Kidney glomerular epithelial cell (primary cell): ENCODE measurements at places on chromosomes 7 and 10.

DNA sequence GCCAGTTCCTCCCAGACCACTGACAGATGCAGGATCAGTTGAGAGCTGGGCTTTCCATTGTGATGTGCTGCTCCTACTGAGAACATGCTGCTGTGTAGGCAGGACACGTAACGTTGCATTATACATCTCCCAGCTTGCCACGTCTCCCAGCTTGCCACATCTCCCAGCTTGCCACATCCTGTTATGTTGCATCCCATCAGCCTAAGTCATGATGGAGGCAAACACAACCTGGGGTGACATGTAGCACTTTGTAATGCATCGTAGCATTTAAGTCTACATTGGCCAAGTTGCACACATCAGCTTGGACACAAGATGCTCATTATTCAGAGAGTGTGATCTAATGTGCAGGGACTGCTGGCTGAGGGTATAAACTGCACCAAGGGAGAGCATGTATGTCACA lies 73.3 kb upstream of the CHCHD3 start:
- no peak for DNase-seq

DNA sequence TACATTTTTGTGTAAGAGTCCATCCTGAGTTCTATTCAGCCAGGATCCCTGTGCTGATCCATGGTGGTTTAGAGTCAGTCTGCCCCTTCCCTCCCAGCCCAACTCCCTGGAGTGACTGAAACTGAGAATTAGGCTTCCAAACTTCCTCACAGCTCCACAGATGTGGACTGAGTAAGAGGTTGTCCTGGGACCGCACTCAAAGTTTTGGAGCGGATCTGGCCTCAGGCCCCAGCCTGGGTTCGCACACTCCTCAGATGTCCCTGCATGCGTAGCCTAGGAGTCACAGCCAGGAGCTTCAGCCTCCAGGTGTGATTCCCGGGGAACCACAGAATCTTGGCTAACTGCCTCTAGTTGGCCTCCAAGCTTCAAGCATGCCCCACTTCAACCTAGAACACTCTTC lies 218.1 kb downstream of the C7orf25 start:
- no peak for DNase-seq

DNA sequence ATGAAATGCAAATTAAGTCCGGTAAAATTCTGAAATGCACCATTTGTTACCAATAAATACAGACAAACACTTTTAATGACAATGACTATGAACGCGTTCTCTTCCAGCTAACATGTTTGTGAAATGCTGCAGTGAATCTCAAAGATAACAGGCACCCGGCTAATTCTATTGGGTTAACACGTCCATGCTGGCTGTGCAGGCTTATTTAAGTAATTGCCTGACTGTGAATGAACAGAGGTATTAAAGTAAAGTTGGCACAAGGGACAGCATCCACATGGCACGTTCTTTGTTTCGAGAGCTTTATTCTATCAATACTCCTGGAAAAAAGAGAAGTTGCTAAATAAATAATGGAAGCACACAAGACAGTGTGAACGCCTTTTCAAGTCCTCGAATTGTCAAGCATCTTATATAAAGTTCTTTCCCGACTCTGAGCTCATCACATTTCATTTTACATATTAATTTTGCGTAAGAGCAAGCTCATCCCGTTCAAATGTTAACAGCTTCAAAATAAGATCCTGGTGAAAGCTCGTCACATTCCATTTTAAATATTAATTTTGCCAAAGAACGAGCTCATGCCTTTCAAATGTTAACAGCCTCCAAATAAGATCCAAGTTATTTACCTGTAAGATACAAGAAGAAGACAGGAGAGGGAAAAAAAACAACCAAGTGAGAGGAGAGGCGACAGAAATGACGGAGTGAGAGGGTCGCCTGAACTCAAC lies 111.3 kb upstream of the RHEB start:
- no peak for DNase-seq

DNA sequence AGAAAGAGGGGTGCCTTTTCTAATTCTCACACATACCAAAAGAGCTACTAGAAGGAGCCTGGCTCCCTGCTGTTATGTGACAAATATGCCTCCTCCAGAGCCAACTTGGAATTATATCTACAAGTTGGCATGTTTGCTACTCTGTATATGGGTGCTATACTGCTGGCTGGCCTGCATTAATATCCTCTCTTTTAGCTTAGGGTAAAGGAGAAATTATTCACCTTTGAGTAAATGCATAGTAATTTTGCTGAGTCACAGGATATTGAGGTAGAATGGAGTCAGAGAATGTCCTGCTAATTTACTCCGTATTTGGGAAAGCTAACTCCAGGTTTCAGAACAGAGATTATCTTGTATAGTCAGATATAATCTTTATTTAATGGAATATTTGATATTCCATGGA lies 24.2 kb upstream of the LIPN start:
- DNase-seq = no peak

GRCh38 chr7:150903606-150904005 lies 51.3 kb downstream of the AOC1 start:
- no peak for DNase-seq

DNA sequence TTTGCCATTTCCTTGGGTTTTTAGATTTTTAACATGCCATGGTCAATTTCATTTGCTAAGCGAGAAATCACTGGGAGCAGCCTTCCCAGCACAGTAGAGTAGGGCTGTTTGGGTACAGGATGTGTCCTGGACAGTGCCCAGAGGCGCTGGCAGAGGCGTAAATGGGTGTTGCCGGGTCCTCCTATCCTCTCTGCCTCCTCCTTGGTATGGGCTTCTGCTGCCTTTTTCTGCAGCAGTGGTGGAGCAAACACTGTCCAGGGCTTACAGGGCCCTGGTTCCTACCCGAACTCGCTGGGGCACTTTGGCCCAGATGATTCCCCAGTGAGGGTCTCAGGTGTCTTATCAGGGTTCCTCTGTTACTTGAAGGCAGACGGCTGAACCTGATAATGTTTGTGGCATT lies 298.3 kb downstream of the RPS24 start:
- no peak for DNase-seq

- DNase-seq = no peak
These were observed 156.5 kb downstream of the WDR37 start for GRCh38 chr10:1212571-1213141.

GRCh38 chr10:128630787-128631252 lies 504.6 kb upstream of the MKI67 start:
- no peak for DNase-seq

GRCh38 chr7:95404316-95404865 lies 8.2 kb upstream of the PON3 start:
- peak; percentile 40 for DNase-seq

DNA sequence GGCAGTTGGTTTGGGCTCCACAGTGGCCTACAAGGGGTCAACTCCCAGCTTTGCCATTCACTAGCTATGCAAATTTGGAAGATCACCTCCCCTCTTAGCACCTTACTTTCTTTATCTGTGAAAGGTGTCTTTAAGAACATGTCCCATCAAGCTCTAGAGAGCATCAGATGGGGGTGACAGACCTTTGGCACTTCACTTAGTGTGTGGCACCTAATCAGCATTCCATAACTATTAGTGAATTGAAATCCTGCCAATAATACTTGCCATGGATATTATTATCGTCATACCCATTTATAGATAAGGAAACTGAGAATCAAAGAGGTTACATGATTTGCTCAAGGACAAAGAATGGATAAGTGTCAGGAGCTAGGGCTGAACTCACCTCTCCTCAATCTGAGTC lies 51.9 kb downstream of the PLPP4 start:
- no peak for DNase-seq

- peak; percentile 68 for DNase-seq
These were observed 229.0 kb downstream of the PRPF18 start for GRCh38 chr10:13815756-13816155.

- no peak for DNase-seq
These were observed 133.4 kb downstream of the MAD1L1 start for GRCh38 chr7:2099048-2099957.

GRCh38 chr7:220151-220841 lies 27.9 kb downstream of the FAM20C start:
- peak; percentile 3 for DNase-seq

DNA sequence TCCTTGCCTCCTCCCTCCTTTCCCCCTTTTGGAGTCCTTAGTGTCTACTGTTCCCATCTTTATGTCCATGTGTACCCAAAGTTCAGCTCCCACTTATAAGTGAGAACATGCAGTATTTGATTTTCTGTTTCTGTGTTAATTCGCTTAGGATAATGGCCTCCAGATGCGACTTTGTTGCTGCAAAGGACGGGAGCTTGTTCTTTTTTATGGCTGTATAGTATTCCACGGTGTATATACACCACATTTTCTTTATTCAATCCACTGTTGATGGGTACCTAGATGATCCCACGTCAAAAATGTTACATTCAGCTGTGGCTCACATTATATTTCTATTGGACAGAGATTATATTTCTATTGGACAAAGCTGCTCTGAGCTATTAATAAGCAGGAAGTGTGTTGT lies 24.4 kb upstream of the SEPHS1 start:
- DNase-seq = no peak

- DNase-seq = no peak
These were observed 94.7 kb downstream of the OSBPL3 start for GRCh38 chr7:24885305-24885704.

GRCh38 chr10:120833222-120833928 lies 17.8 kb upstream of the WDR11 start:
- no peak for DNase-seq

GRCh38 chr7:127862525-127862924 lies 168.7 kb downstream of the LRRC4 start:
- peak; percentile 9 for DNase-seq

DNA sequence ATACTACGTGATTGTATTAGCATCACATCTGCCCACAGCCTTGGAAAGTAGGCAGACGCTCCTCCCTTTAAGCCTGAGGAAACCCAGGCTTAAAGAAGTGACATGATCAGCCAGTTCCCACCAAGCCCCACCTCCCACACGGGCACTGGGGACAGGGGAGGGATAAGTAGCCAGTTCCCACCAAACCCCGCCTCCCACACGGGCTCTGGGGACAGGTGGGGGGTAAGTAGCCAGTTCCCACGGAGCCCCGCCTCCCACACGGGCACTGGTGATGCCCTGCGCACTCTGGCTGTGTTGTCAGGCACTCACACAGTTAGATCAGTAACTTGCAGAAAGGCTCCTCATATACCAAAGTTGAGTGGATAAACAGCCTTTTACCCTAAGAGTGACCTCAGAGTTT lies 606.8 kb downstream of the PTPRN2 start:
- no peak for DNase-seq

- no peak for DNase-seq
These were observed 92.4 kb upstream of the KLF6 start for GRCh38 chr10:3877211-3878000.

- no peak for DNase-seq
These were observed 112.8 kb downstream of the PIP4K2A start for GRCh38 chr10:22601618-22602017.

GRCh38 chr10:62437696-62438095 lies 63.5 kb downstream of the ZNF365 start:
- peak; percentile 69 for DNase-seq

DNA sequence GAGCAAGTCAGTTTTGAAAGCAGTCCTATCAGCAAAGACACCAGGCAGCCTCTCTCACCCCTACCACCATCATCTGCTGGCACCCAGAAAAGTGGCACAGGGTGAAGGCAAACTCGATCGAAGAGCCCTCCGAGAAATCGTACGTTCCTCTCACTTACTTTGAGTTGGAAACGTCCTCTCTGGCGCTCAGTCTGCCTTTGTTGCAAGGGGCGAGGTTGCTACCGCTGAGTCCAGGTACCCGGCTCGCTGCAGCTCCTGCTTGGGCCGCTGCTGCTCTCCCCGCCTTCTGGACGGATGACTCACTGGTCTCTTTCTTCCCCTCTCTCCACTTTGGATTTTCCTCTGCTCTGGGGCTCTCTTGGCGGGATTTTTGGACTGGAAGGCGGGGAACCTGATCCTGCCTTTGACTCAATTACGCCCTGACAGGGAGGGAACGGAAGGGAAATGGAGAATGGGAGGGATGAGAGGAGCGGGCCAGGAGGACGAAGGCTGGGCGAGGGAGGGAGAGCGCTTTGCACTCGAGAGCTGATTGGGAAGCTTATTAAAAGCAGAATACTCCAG lies at the start of gene PTN:
TSS of gene PTN (minus strand) at position 453 of the 561 bp plus-strand sequence. CDS start 88,760 bp downstream, outside the sequence.
- peak; percentile 51 for DNase-seq

- no peak for DNase-seq
These were observed 1.7 kb downstream of the RAMP3 start for GRCh38 chr7:45159296-45159695.

DNA sequence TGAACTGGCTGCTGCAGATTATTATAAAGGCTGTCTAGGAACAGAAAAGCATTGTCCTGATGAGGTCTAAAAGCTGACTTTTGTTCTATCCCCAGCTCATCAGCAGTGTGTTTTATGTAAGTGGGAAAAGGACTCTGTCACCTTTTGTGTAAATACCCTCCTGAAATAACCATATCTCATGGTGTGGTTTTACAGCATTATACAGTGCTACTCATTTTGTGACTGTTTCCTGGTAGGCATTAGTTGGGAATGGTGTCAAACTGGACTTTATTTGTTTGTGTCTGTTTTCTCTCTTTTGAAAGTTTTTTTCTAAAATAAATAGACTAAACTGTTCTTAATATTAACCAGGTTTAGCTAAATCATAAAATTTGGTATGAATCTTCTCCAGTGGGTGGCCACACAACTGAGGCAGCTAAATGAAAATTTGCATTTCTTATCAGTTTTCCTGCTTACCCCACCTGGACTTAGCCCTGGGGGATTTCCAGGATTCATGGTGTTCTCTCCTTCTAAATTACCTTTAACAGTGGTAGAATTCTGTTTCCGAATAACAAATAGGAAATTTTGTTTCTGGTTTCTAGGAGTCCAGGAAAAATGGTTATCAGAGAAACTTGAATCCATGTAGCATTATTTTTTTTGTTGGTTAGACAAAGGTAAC lies 140.9 kb downstream of the LHFPL3 start:
- DNase-seq = no peak

DNA sequence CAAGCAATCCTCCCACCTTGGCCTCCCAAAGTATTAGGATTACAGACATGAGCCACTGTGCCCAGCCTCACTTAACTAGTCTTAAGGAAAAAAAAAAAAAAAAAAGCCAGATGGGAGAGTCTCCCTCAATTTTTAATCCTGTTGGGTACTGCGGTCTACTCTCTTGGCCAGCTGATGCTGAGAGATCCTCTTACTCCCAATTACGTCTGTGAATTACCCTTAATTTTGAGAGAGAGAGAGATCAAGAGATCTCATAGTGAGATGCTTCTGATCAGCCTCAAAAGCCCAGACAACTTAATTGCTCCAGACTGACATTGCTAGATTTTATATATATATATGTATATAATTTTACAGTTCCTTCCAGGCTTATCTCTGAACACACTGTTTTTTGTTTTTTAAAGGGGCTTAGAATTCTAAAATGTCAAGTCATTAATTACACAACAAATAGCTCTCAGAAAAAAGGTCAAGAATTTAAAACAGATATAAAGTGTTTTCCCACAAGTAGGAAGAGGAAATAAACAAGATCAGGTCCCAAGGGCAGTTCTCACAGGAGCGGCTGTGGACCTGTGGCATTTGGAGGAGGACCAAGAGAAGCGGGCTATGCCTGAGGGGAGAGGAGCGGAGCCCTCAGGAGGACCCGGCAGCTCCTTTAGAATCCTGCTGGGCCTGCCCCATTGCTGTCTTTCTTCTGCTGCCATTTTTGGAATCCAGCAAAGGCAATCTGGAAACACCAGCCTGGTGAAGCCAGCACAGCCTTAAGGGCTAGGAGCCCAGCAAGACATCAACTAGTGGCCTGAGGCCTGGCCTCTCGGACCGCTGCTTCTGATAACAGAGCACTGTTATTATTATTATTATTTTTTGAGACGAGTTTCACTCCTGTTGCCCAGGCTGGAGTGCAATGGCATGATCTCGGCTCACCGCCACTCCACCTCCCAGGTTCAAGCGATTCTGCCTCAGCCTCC lies 30.1 kb downstream of the DENND2A start:
- no peak for DNase-seq
